ENCODE measurements at places on chromosomes 2 and 18.

DNA sequence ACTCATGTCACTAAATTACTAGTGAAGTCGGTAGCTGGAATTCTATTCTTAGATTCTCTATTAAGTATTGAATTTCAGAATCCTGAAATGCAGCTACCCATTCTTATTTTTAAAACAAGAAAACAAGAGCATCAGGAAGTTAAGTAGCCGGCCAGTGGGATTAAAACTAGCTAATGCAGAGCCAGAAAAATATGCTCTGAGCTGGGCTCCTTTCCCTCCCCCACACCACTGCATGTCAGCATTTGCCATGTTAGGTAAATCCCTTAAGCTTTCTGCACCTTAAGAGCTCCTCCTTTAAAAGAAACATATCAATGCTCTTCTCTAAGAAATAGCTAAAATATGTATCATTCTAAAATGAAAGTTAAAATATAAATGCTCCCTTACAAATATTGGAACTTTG is 72.2 kb upstream of the MFF start:
- DNase-seq: no peak

- DNase-seq: no peak
Observed at GRCh38 chr2:19552270-19552669, 193.8 kb upstream of the OSR1 start.

DNA sequence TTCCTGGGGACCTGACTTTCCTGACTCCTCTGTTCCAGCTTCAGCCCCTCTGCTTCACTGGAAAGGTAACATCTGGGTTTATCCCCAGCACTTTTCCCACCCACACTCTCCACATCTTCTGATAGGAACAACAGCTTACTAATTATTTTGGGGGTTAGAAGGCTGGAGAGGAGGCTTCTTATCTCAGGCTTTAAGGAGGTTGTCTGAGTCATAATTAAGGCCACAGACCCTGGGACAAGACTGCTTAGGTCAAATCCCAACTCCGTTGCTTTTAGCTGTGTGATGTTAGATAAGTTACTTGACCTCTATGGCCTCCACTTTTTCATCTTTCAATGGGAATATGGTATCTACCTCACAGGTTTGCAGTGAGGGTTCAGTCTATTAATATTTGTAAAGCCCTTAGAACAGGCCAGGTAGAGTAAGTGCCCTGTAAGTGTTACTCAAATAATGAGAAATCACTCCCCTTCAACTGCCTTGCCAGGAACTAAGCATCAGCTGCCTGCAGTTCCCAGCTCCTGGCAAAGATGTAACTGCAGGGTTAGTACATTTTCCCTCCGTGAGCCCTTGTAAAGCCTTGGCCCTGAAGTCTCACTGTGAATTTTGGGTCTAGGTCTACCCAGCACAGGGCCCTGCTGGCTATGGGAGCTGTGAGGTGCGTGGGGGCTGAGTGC is 123.6 kb downstream of the MTX2 start:
- no peak for DNase-seq

DNA sequence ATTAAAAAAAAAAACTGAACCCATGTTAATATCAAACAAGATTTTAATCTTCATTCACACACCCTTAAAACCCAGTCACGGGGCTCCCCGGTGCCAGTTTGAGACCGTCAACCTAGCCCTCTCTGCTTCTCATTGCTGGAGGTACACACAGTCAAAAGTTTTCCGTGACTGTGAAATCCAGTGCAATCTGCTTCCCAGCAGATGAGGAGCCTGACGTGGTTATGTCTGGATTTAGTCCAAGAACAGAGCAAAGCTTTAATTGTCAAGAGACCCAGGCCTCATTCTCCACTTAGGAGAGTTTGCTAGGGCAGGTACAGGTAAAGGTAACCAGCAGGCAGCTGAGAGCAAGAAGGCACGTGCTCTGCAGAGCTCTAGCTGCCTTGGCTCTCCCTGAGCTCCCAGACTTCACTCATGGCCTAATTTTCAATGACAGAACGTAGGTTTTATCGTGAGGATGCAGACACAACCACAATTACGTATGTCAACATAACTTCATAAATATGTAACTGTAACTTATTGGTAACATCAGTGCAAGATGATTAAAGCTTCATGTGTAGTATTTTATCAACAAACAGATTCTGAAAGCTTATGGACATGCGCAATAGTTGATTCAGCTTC is 56.3 kb downstream of the SLC16A14 start:
- DNase-seq: no peak

GRCh38 chr2:51813247-51813646 is 781.3 kb upstream of the NRXN1 start:
- DNase-seq: peak; percentile 53

DNA sequence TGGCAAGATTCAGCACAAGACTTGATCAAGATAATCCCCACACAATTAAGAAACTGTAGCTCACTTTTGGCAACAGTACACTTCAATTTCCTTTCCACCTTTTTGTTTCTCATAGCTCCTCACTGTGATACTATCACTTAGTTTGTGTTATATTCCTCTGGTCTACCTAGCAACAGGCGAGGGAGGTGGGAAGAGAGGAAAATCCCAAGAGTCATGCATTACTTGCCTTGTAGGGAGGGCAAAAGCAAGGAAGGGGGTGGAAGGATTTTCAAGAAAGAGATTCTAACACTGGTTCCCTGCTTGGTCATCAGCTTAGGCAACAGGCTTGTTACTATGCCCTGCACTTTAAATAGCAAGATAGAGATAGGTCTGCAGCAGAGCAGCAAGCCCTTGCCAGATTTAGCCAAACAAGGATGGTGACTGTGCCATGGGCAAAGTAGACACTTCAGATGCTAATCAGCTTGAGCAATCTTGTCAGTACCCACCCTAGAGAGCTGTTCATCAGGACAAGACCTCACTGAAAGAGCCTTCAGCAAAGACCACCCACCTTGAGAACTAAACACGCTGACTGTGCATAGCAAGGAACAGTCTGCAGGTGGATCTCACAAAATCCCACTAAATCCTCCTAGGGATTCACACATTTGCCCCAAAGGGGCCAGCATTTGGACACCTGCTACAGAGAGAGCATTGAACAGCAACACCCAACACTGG is 134.6 kb downstream of the MBD2 start:
- DNase-seq: no peak

DNA sequence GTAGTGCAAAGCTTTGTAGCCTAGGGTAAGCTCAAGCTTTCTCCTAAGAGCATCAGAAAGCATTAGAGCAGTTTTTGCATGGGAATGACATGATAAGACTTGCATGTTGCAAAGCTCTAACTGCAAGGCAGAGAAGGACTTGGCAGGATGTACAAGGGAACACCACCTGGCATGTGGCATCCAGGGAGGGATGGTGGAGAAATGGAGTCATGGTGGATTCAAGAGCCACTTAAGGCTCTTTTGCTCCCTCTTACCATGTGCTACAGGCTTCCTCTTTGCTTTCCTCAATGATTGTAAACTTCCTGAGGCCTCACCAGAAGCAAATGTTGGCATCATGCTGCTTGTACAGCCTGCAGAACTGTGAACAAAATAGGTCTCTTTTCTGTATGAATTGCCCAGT is 266.0 kb downstream of the GLI2 start:
- no peak for DNase-seq

- no peak for DNase-seq
Observed at GRCh38 chr2:100272841-100273329, 49.4 kb downstream of the LONRF2 start.

- DNase-seq: no peak
Observed at GRCh38 chr18:32086881-32087280, 4.8 kb upstream of the RNF138 start.

- DNase-seq: no peak
Observed at GRCh38 chr18:41268271-41268670, 686.8 kb upstream of the PIK3C3 start.

DNA sequence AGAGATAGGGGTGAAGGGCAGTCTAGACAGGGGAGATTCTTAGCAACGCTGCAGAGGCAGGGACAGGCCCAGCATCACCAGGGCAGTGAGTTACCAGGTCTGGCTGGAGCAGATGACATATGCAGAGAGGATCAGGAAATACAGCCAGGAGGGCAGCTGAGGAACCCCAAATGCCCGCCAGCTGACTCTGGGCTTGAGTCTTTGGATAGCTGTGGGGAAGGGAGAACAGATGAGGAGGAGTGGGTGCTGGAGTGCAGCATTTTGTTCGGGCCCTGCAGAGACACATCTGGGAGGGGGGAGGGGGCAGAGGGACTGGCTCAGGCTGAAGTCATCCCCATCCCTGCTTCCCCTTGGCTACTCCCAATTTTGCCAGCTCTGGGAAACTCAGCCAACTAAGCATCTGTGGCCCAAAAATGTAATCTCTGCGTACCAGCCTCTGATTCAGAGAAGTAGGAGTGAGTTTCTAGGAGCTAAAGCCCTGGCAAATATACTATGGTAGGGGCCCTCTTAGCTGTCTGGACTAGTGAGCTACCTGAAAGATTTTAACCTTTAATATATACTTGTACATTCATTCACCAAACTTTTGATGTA is 214.5 kb downstream of the ZBTB7C start:
- DNase-seq: no peak

GRCh38 chr18:62131301-62131909 is 55.5 kb downstream of the PIGN start:
- peak; percentile 34 for DNase-seq

DNA sequence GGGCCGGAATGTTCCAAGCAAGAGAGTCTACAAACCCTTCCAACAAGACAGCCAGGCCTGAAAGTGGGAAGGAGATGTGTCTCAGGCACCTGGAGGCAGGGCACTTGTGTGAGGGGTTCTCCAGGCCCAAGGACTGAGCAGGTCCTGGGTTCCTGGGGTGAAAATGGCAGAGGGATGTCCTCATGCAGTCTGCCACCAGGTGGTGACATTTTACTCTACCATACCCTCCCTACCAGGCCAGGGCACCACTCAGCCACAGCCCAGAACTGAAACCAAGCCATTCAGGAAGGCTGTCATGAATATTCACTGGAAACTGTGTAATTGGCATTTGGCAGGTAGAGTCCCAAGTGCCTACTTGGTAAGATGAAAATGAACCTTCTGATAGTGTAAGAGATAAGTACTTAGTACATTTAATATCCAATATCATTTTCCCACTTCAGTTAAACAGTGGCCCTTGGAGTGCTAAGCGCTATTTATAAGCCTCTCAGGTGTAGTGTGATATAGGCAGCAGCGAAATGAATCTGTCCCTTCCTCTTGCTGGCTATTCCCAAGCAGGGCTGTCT is 185.1 kb downstream of the MYO5B start:
- DNase-seq: no peak

DNA sequence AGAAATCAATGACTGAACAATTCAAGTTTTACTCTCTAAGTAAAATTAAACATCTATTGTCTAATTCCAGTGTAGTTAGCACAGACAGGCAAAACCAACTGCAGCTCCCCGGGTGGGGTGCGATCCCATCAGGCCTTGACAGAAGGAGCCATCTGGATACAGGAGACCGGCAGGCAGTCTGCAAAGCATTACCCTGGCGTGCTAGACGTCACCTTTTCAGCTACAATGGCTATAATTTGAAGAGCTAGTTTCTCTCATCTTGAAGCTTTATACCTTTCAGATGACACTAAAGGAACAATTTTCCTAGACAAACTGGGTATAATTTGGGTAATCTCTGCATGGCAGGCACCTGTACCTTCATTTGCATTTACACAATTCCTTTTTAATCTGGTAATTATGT is 761.5 kb upstream of the SOX11 start:
- DNase-seq: no peak

DNA sequence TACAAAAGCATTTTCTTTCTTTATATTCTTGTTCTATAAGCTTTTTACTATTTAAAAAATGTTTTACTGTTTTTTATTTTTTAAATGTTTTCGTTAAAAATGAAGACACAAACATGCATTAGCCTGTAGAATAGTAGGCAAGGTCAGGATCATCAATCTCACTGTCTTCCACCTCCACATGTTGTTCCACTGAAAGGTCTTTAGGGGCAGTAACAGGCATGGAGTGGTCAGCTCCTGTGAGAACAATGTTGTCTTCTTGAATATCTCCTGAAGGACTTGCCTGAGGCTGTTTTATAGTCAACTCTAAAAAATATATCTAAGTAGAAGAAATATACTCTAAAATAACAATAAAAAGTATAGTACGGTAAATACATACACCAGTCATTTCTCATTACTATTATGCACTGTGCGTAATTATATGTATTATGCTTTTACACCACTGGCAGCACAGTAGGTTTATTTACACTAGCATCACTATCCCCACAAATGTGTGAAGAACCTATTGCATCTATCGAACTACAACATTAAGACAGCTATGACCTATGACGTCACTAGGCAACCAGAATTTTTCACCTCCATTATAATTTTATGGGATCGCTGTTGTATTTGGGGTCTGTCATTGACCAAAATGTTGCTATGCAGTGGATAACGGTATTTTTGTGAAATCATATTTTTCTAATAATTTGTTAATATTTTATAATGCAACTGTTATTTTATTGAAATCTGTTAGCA is 764.3 kb downstream of the METTL4 start:
- no peak for DNase-seq

GRCh38 chr2:191598296-191598695 is 79.6 kb upstream of the NABP1 start:
- no peak for DNase-seq

DNA sequence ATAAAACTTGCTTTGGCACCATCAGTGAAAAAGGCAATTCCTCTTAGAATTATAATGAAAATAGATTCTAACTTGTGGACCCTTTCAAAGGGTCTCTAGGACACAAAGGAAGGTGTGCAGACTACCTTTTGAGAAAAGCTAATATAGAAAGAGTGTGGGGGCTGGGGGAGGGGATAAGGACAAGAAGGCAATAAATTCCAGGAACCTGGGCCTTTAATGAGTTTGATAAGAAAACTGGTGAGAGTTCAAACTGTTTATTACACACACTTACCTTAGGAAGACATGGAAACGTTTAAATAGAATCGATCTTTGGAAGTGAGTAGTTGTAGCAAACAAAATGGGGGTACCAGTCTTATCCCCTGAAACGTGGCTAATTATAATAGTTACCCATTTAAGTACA is 39.6 kb upstream of the PGAP1 start:
- no peak for DNase-seq

DNA sequence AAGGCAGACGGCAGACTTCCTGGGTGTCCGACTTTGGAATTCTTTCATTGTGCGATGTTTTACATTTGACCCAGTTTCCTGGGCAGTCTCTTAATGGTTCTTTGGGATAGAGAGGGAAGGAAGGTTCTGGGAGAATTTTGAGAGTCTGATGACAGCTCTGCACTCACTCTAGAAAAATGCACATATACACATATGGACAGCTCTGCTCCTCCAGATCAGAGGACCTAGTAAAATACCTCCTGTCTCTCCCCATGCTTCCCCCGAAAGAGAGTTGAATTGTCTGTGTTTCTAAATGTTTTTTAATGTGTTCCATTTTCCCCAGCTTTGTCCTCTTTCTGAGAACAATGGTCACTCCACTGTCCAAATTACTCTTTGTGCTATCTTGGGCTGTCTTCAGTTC is 102.0 kb upstream of the CXCR4 start:
- DNase-seq: no peak

DNA sequence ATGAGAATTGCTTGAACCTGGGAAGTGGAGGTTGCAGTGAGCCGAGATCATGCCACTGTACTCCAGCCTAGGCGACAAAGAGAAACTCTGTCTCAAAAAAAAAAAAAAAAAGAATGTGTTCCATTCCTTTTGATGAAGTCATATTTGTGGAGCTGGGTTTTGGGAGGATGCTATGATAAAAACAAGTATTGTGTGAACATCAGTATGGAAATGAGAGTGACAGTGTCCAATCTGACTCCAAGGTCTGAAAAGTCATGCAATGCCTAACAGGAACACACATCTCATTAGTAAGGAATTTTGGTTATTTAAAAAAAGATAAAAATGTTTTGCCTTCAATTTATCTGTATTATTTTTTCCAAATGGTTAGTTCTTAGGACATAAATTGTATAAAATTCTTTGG is 11.8 kb downstream of the GCFC2 start:
- no peak for DNase-seq

- no peak for DNase-seq
Observed at GRCh38 chr2:158967731-158968395, 577 bp upstream of the TANC1 start.

Data from non-pigmented ciliary epithelial cell (primary cell).